Osteocyte (in vitro differentiated cells): ENCODE measurements at places on chromosomes 3 and 15. TPM values are rescaled to one million over a fixed set of nuclear protein-coding genes. Genes with fewer than 3 reads are reported as not detected.
A peak's percentile ranks its signal among the peaks of the same experiment; 100 is the strongest.

DNA sequence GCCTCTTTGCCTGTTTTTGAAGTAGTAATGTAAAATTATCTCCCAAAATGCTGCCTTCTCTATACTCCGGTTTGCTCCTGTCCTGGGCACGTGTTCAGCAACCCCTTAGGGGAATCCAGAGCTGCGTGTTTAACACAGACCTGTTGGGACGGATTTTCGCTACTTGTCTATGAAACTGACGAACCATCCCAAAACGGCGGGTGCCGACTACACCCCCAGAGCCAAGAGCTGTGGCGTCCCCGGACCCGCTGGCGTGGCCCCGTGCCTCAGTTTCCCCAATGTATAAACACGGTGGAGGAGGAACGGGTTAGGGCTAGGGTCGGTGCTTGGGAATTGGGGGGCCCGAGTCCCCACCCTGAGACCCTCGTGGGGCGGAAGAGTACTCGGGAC lies 473 bp downstream of the FHIT start:
- no peak overlapping the region for H3K27ac ChIP-seq
- no peaks in the 10 kb centered on the region for H3K36me3 ChIP-seq
- peaks cover 10% of the 10 kb centered on the region for H3K27me3 ChIP-seq
- peaks cover 13% of the 10 kb centered on the region for H3K4me1 ChIP-seq
- no peak for DNase-seq

DNA sequence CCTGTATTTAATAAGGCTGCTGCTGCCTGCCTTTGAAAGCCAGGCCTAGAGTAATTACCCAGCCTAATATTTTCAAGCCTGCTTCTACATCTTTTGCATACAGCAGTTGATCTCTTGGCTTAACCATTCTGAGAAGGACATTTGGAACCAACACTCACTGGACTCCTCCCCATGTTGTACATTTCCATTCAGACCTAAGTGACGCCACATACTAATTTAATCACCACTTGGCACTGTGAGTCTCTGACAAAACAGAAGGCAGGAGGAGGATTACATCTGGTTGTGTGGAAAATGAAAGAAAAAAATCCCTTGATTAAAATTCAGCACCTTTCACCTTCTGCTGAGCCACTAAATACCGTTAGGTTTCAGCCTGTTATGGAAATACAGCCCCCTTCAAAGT lies 102.2 kb upstream of the ARRDC4 start:
- no peak for DNase-seq
- no peak overlapping the region for H3K4me3 ChIP-seq
- H3K36me3 ChIP-seq: no peaks in the 10 kb centered on the region
- H3K4me1 ChIP-seq: no peaks in the 10 kb centered on the region
- H3K27ac ChIP-seq: no peak overlapping the region

Gene STAC
- not detected in 2 replicates for total RNA-seq

DNA sequence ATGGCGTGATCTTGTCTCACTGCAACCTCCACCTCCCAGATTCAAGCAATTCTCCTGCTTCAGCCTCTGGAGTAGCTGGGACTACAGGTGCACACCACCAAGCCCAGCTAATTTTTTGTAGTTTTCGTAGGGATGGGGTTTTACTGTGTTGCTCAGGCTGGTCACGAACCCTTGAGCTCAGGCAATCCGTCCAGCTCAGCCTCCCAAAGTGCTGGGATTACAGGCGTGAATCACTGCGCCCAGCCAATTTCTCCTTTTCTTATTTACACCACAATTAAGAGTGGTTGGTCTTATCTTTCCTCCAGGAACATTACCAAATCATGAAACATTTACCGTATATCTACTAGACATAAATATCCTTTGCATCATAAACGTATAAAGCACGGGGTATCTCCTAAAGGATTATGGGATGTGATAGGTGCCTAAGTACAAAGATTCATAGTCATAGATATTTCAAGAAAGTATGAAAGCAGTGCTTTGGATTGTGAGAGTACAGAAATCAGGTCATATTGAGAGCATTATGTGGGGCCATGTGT lies 194.5 kb downstream of the RBMS3 start:
- no peaks in the 10 kb centered on the region for H3K27me3 ChIP-seq
- peaks cover 15% of the 10 kb centered on the region for H3K4me1 ChIP-seq
- no peak overlapping the region for H3K27ac ChIP-seq
- DNase-seq: no peak

- peak overlapping the region; percentile 11 for H3K27ac ChIP-seq
- no peak overlapping the region for H3K4me3 ChIP-seq
- no peak for DNase-seq
- H3K4me1 ChIP-seq: peaks cover 47% of the 10 kb centered on the region
- H3K36me3 ChIP-seq: no peaks in the 10 kb centered on the region
- H3K27me3 ChIP-seq: no peaks in the 10 kb centered on the region
Measured at GRCh38 chr15:98120561-98120960, 160.1 kb downstream of the ARRDC4 start.

GRCh38 chr15:101455291-101456025 lies 34.0 kb downstream of the PCSK6 start:
- no peak for DNase-seq
- no peak overlapping the region for H3K27ac ChIP-seq
- H3K4me3 ChIP-seq: no peak overlapping the region
